Karpas-422 (cell line): ENCODE measurements at places on chromosomes 13 and 19.
A peak's percentile ranks its signal among the peaks of the same experiment; 100 is the strongest.

- no peak for DNase-seq
These were observed 17.8 kb downstream of the FLT1 start for GRCh38 chr13:28476919-28477708.

DNA sequence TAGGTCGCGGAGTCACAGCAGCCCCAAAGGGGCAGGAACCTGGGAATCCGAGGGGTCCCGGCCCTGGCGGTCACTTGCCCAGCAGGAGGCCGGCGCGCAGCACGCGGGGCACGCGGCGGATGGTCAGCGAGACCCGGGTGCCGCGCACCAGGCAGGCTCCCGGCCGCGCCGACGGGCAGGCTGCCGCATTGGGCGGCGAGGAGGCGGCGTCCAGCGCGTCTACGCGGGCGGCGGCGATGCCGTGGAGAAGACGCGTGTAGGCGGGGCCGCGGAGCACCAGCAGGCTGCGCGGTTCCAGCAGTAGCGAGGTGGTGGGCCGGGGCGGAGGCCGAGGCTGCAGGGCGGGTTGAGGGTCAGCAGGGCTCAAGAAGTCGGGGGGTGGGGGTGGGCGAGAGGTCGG, 607 bp upstream of the SYNE4 start:
- DNase-seq = peak; percentile 85

DNA sequence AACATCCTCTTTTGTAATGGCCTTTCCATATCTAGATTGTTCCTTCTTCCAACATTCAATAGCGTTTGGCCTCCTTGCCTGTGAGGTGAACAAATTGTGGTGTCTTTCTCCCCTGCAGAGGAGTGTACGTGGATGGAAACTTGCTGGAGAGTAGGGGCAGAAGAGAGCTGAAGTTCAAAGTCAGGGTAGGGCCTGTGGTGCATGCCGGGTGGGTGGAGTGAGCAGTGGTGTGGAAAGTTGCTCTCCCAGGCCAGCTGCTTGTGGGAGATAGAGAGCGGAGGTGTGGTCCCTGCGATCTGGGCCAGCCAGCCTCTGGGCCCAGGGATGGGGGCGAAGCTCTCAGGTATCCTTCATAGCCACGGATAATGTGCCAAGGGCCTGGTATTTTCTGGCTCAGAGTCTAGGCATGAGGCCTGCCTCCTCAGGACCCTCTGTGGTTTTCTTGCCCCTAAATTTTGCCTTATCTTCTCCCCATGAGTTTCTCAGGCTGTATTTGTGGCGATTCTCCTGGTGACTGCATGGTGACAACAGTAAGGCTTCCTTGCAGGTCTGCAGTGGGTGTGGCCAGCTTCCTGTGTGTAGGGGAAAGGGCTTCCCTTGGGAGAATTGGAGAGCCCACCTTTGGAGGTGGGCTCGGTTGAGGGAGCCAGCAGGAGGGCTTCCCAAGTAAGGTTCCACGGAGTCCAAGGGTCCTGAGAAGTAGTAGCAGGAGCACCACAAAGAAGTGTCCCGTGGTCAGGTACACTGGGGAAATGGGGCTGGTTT, 6.7 kb downstream of the RGCC start:
- no peak for DNase-seq

- no peak for DNase-seq
These were observed 109.3 kb downstream of the RXFP2 start for GRCh38 chr13:31848621-31849020.

GRCh38 chr13:74093691-74094090, 40.5 kb downstream of the KLF12 start:
- DNase-seq = no peak

DNA sequence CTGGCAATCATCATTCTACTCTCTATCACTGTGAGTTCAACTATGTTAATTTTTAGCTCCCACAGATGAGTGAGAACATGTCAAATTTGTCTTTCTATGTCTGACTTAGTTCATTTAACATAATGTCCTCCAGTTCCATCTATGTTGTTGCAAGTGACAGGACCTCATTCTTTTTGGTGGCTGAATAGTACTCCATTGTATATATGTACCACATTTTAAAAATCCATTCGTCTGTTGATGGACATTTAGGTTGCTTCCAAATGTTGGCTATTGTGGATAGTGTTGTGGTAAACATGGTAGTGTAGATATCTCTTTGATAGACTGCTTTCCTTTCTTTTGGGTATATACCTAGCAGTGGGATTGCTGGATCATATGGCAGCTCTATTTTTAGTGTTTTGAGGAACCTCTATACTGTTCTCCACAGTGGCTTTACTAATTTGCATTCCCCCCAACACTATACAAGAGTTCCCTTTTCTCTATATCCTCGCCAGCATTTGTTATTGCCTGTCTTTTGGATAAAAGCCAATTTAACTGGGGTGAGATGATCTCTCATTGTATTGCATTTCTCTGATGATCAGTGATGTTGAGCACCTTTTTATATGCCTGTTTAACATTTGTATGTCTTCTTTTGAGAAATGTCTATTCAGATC, 124.1 kb downstream of the PCCA start:
- no peak for DNase-seq
